ENCODE measurements at places on chromosomes 6 and 20.

DNA sequence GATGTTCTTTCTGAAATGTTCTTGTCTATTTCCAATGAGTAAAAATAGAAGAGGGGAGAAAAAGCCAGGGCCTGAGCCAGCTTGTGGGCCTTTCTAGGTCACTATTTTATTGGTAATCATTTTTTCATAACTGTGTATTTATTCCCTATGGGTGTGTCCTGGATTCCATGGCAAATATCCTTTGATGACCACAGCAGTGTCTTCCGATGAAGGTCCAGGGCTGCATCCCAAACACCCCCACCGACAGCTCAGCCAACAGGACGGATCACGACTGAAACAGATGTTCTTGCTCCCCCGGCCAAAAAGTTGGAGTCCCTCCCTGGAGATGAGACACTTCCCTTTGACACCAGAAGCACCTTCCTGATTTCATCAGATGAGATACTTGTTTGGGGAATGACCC is 105.4 kb upstream of the PLEKHG1 start:
- no peak for DNase-seq

- DNase-seq, result no peak
These were observed 167.1 kb downstream of the MAFB start for GRCh38 chr20:40521962-40522361.

DNA sequence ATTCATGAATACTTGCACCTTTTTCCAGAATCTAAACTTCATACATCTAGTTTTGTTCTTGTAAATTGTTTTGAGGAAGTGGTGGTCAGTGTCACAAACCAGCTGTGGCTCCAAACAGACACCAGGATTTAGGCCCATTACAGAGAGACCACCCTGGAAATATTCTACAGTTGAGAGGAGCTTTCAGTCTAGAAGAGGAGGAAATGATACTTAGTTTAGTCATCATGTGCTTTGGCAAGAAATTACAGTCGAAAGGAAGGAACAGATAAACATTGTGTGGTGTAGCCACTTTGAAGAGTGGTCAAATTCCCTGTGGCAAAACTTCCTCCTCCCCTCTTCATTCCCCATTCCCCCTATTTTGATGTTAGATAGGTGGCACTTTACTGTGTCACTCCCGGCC is 15.7 kb downstream of the DCBLD1 start:
- DNase-seq, result peak; percentile 78

GRCh38 chr6:163877877-163878639 is 463.5 kb downstream of the QKI start:
- no peak for DNase-seq

DNA sequence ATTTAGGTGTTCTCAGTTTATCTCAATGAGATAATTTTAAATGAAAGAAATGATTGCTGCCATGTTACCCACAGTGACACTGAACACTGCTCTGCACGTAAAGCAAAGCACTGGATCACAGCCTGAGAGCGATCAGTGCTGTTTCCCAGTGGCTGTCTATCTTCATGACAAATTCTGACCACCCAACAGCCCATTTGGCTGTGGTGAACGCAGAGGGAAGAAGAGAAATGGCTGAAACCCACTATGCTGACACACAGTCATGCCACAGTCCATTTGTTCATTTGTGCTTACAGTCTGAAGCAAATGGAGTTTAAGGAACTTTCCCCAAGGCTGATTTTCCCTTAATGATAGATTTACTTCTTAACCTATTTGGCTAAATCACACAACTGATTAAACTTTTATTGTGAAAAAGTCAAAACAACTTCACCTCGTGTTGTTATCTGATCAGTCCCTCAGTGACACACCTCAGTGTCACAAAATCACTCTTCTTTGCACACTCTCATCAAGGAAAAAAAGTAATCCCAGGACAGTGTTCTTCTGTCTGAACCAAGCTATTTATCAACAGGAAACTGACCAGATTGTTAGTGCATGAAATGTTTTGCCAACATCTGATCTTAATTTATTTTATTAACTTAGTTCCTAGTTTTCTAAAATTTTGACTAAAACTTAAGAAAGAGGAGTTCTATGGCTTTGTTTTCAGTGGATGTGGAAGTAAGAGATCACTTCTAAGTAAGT is 225.1 kb downstream of the TBX18 start:
- DNase-seq, result peak; percentile 51

GRCh38 chr6:154277629-154278017 is 79.0 kb downstream of the IPCEF1 start:
- DNase-seq, result no peak

GRCh38 chr6:109379711-109380110 is 2.6 kb downstream of the CD164 start:
- peak; percentile 39 for DNase-seq

DNA sequence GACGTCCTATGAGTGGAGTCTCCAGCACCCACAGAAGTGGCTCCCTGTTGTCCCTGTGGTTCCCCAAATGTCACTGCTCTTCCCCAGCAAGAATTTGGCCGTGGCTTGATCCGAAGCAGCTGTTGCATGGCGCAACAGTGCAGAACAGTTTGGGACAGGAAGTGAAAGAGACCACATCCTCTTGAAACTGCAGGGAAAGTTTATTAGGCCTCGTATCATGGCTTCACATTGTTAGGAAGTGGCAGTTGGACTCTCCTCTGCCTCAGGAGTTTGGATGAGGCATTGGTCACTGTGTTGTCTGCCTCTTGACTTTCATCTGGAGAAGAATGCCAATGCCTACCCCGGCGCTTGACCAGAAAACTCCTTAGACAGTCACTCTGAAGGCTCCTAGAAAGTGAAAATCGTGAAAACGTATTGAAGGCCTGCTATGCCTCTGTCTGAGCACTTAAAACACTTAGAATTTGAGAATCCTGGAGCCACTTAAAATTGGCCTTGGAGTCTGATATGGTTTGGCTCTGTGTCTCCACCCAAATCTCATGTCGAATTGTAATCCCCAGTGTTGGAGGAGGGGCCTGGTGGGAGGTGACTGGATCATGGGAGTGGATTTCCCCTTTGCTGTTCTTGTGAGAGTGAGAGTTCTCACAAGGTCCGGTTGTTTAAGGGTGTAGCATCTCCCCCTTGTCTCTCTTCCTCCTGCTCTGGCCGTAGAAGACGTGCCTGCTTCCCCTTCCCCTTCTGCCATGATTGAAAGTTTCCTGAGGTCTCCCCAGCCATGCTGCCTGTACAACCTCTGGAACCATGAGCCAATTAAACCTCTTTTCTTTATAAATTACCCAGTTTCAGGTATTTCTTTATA is 334.9 kb upstream of the JARID2 start:
- no peak for DNase-seq

DNA sequence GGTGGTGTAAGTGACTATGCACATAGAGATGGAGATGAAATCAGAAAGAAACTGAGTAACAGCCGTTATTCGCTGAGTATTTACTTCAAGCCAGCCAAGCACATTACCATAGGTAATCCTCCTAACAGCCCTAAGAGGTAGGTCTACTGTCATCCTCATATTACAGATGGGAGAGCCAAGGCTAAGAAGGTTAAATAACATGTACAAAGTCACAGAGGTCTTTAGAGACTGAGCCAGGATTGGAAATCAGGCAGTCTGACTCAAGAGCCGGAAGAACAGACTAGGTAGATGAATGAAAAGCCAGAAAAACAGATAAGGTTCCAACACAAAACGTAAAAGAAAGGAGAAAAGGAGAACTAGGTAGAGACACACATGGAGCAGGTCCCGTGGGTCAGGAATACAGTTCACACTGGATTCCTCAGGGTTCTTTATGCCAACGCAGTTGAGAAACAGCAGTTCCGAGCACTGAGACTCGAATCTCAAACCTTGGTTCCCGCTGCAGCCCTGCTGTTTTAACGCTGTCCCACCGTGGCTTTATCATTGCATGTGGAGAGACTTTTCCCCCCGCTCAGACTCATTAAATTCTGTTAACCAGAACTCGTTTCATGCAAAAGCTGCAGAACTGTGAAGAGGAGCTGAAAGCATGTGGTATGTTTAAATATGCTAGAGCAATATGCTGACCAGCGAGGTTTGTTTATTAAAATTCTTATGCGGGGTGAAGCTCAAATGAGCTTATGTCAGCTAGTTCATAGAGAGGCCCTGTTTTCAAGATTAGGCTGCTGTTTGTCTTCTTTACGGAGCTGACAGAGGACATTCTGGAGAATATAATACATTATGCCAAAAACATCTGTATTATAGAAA is 537.9 kb downstream of the CD83 start:
- no peak for DNase-seq

- DNase-seq, result no peak
These were observed 290.3 kb downstream of the TAF4 start for GRCh38 chr20:61775423-61775822.

- no peak for DNase-seq
These were observed 28.7 kb downstream of the ECT2L start for GRCh38 chr6:138824482-138825144.

DNA sequence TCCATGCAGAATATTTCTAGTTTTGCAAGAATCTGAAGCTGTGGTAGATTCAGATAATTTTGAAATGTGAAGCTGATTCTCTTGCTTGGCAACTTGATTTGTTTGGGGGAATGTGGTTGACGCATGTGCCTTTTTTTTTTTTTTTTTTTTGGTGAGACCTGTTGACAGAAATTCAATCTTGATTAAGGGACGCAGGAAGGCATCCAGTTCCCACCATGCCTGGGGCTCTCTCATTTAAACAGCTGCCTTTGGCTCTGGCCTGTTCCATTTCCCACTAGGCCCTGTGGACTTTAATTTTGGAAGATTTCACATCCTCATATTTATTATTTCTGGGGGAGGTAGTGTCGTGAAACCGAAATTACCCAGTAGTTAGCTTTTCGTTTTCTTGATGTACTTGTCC is 8.6 kb downstream of the TPX2 start:
- DNase-seq, result peak; percentile 83

DNA sequence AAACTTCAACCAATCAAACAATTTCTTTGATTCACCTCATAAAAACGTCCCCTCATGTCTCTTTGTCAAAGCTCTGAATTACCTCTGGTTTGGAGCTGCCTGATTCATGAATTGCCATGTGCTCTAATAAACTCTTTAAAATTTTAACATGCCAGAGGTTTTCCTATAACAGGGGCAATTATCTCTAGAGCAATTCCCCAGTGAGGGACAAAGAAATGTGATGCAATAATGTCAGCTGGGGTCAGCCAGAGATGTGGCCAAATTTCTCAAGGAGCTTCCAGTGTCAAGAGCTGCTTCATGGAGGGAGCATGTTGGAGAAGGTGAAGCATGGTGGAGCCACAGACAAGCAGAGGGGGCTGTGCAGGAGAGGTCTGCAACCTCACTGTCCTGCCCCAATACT is 38.7 kb upstream of the RFPL4B start:
- DNase-seq, result peak; percentile 41

- no peak for DNase-seq
These were observed 362.2 kb downstream of the C6orf118 start for GRCh38 chr6:164947164-164947563.

- DNase-seq, result no peak
These were observed 84.3 kb downstream of the FRK start for GRCh38 chr6:115976321-115976870.

DNA sequence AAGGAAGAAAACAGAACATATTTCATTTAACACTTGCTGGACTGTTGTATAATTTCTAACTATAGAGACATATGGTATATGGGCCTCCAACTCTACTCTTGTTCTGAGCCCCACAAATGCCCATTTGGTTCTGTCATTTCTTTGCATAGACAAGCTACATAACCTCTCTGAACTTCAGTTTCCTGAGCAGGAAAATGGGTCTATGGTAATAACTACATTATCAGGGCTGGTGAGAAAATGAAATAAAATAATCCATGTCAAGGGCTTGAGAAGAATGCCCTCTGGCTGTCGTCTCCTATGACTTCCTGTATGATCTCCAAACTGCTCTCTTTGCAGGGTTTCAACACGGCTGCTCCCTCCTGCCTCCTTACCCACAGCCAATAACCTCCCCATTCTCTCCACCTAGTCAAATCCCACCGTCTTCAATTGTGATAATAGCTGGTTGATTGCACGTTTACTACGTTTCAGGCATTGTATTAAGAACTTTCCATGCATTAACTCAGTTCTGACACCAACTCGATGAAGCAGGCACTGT is 12.0 kb downstream of the ZCCHC3 start:
- DNase-seq, result peak; percentile 49

DNA sequence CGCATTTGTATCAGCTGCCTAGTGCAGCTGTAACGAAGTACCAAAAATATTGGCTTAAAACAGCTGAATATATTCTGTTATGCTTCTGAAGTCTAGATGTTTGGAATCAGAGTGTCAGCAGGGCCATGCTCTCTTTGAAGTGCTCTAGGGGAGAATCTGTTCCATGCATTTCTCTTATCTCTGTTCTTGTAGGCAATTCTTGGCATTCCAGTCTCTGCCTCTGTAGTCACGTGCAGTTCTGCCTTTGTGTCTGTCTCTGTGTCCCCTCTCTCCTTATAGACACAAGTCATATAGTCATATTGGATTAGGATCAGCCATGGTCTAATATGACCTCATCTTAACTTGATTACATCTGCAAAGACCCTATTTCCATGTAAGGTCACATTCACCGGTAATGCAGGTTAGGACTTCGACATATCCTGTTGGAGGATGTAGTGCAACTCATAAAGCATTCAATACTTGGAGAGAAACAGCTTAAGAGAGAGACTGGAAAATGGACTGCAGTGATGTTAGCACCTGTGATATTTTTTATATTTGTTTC is 18.6 kb downstream of the FAM83B start:
- no peak for DNase-seq

- DNase-seq, result no peak
These were observed 134.3 kb upstream of the PMEPA1 start for GRCh38 chr20:57843941-57844625.

DNA sequence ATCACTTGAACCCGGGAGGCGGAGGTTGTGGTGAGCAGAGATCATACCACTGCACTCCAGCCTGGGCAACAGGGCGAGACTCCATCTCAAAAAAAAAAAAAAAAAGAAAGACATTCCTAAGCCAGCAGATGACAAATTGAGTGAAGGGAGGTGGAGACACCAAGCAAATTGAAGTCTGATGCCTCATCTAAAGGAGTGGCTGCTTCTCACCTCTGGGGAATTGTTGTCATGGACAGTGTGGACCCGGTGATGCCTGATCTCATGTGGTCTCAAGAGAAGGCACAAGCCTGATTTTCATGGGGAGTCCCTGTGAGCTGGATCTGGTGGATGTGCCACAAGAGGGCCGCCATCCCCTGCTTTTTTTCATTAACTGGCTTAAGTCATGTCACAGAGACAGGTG is 272.0 kb downstream of the ZNF217 start:
- DNase-seq, result no peak

- peak; percentile 91 for DNase-seq
These were observed 13.0 kb downstream of the FGD2 start for GRCh38 chr6:37018198-37019064.

- DNase-seq, result no peak
These were observed 22.5 kb downstream of the ARFGEF3 start for GRCh38 chr6:138184230-138184629.

- DNase-seq, result no peak
These were observed 117.2 kb upstream of the RALGAPA2 start for GRCh38 chr20:20829681-20830080.

GRCh38 chr6:5058254-5058653 is 26.9 kb upstream of the PPP1R3G start:
- DNase-seq, result no peak

Measured in fibroblast of the aortic adventitia (primary cell).